ENCODE measurements at places on chromosomes 6 and 20.

GRCh38 chr6:152981989-152982903 lies 595 bp downstream of the FBXO5 start:
- DNase-seq = peak; percentile 54

- DNase-seq = no peak
Observed at GRCh38 chr20:15806105-15806504, 767.1 kb downstream of the KIF16B start.

GRCh38 chr6:40135491-40136072 lies 201.3 kb upstream of the MOCS1 start:
- DNase-seq = no peak

GRCh38 chr6:143961886-143962878 lies 45.9 kb downstream of the PLAGL1 start:
- DNase-seq = no peak

DNA sequence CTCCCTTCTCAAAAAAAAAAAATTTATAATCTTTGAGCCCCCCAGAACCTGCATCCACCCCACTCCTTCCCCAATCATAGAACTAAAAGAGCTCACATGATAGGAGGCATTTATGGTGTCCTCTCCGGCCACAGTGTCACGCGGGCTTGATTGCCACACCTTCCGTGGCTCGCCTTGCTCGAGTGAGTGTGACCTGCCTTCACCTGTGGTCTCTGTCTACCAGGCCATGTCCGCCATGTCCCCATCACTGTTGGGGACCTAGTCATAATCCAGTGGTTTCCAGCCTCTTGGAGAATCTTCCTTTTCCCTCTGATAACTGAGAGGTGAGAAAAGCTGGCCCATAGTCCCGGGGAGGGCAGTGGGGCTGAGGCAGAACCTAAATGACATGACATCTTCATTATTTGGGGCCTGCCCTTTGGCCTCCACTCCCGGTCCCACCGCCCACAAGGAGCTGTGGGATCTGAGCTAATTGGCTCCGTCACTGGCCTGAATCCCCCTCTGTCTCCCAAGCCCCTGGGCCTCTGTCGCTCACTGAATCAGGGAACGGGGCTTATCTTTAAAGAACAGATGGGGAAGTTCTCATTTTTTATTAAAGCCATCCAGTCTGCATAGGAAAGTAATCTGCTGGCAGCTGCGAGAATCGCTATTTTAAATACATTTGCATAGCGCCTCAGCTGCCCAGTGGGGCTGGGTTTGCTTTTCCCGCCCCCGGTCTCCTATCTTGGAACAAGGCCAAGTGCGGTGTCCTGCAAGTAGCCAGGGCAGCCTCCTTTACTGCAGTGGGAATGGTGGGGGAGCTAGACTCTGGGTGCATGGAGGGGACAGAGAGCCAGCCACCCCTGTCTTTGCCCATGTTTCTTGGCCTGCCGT lies 197.6 kb upstream of the PMEPA1 start:
- no peak for DNase-seq

GRCh38 chr6:16978686-16979085 lies 123.2 kb upstream of the STMND1 start:
- DNase-seq = no peak

DNA sequence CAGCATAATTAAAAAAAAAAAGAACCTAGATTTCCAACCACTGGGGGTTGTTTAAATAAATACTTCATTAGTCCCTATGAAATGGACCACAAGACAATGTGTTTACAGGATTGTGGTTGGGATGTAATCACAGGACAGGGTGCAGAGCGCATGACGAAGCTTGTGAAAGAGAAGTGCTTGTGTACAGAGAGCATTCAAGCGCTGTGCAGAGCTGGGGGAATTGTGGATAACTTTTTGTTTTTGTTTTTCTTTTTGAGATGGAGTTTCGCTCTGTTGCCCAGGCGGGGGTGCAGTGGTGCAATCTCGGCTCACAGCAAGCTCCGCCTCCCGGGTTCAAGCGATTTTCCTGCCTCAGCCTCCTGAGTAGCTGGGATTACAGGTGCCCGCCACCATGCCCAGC lies 22.3 kb downstream of the LAMA5 start:
- no peak for DNase-seq

DNA sequence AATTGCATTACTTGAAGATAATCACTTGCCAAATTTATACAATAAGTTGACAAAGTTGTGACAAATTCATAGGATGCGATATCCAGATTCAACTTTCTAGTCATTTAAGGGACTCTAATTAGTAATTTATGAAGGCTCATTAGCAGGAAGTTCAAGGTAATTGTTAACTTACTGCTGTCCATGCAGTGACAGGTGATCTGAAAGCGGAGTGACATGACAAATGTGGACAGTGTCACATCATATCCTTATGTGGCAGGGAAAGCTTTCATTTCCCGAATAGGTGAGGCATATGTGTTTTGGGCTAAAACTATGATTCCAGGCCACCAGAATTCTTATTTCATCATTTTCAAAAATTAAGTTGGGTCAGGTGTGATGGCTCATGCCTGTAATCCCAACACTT lies 115.9 kb upstream of the BMP2 start:
- no peak for DNase-seq

DNA sequence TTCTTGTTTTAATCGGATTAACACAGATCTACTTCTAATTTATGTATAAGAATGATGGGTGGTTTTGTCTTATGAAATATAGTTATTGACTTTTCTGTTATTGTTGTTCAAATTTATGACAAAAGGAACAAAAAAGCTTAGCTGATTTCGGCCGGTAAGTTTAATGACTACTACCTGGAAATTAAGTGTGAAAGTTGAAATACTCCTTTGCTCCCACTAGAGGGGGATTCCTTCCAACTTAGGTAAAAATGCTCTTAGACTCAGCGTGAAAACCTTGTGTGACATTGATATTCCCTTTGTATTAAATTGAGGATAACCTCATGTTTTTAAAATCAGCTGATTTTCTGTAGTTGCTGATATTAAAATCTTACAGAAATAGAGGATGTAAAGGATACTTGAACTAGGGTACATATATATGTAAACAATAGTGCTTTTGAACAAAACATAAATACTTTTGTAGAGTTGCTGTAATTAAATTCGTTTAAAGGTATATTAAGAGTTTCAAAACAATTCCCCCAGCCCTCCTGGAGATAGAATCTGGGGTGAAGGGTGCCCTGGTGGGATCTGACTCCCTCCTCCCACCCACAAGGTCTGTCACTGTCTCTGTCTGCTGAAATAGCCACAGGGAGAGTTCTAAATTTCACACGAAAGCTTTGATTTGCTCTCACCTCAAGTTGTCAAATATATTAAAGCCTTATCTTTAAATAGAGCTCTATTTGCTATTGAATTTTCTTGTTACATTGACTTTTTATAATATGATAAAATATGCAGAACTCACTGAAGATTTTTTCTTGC lies 257.5 kb downstream of the ARID1B start:
- no peak for DNase-seq

DNA sequence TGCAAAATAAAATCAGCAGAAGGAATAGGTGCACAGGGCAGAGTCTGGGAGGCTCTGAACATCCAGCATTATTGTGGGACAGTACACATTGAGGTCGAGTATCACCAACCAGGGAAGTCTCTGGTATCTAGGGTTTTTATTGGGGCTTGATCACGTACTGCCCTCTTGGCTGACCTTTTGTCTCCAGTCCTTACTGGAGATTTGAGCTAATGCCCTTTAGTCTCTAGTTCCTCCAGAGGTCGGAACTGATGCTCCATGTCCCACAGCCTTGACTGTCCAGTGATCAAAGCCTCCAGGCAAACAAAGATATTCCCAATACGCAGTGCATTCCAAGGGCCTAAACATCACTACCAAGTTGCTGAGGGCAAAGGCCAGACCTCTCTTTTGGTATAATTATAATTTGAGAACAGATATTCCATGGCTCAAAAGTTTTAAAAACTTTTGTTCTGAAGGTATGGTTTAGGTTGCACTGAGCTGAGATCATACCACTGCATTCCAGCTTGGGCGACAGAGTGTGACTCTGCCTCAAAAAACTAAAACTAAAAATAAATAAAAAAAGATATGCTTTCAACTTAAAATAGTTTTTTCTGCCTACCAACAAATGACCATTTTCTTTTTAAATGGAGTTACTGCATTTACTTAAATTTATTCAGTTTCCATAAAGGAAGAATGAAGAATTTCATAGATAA lies 56.9 kb upstream of the DYNLRB1 start:
- no peak for DNase-seq

GRCh38 chr6:74631564-74631963 lies 574.3 kb downstream of the COL12A1 start:
- no peak for DNase-seq

DNA sequence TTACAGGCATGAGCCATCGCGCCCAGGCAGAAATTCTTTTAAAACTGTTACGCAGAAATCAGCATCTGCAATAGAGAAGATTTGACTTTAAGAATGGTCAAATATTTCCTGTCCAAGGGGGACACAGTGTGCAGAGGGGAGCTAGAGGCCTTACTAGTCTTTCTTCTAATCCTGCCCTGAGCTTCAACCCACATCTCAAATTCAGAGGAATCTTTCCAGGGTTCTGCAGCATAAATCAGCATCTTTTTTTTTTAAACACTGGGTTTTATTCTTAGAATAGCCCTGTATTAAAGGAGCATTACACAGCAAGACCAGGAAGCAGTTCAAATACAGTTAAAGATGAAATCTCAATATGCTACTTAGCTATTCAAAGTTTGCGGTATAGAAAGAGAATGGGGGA lies 81.1 kb downstream of the DTNBP1 start:
- no peak for DNase-seq

DNA sequence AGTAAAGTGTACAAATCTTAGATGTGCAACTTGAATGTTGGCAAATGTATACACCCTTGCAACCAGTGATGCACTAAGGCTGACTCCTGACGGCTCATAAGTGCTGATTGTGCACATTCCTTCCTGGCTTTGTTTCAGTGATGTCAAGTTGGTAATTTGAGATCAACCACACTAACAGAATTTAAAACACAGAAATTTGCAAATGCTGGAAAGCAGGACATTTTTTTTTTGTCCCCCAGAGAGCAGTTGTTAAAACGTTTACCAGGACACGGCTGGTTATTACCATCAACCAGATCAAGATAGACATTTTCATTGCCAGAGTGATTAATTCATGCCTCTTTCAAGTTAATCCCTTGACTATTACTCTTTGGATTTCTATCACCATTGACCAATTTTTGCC lies 735.6 kb downstream of the RFPL4B start:
- DNase-seq = no peak

GRCh38 chr6:148525453-148525852 lies 182.8 kb downstream of the SASH1 start:
- DNase-seq = no peak

DNA sequence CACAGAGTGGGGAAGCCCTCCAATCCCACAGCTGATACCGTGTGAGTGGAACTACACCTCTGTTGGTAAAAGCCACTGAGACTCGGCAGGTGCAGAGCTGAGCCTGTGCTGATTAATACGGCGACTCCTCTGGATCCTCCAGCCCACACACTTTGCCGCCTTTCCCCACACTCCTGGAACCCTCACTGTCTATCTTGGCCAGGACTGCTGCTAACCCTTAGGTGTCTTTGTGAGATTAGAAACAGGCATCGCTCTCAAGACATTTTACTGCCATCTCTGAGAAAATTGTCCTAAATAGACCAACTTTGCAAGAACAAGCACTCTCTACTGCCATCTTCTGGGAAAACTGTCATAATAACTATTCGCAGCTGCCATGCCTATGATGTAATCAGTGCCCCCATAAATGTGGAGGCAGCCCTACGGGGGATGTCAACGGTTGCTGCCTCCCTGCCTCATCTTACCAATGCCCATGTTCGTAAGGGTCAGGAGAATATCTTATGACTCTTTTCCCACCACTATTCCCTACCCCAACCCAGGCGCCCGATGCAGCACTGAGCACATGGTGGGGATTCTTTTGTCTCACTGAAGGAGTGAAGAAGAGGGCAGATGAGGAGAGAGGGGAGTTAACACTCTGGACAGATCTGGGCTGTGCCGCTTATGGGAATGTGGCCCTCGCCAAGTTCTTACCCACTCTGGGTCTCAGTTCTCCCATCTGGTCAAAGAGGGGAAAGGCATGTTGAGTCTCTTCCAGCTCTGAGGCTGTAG lies 26.1 kb upstream of the KCNB1 start:
- DNase-seq = no peak

- no peak for DNase-seq
Observed at GRCh38 chr6:35554811-35555210, 42.1 kb upstream of the TULP1 start.
